Glomerular endothelial cell (primary cell): ENCODE measurements at places on chromosomes 3 and 15. TPM values are rescaled to one million over a fixed set of nuclear protein-coding genes. Genes with fewer than 3 reads are reported as not detected.

FGF12 gene
- total RNA-seq: 2.1 and 6.4 TPM in 2 replicates

MKRN3 gene
- total RNA-seq: 0.41 and 0.58 TPM in 2 replicates

PFKFB4 gene
- 6.5 and 10.7 TPM in 2 replicates for total RNA-seq

FEZF2 gene
- total RNA-seq: not detected in 2 replicates

CPA3 gene
- 4.4 TPM in 1 of 2 replicates, not detected in the other for total RNA-seq

SPATA12 gene
- total RNA-seq: 0.15 and 0.18 TPM in 2 replicates

ARHGEF26 gene
- 0.92 and 4.6 TPM in 2 replicates for total RNA-seq

MLF1 gene
- 11.8 and 12.2 TPM in 2 replicates for total RNA-seq

HHLA2 gene
- not detected in 2 replicates for total RNA-seq

MYD88 gene
- 45.6 and 63.4 TPM in 2 replicates for total RNA-seq

SHQ1 gene
- 12.4 TPM in 2 replicates for total RNA-seq

RLBP1 gene
- not detected in 2 replicates for total RNA-seq

KBTBD12 gene
- not detected in 2 replicates for total RNA-seq

ISLR gene
- 0.39 and 0.47 TPM in 2 replicates for total RNA-seq

VIPR1 gene
- total RNA-seq: 1.4 and 6.9 TPM in 2 replicates

CDHR4 gene
- total RNA-seq: not detected in 2 replicates

SMAD6 gene
- total RNA-seq: 4.7 and 15.6 TPM in 2 replicates

CATSPER2 gene
- 0.10 and 0.29 TPM in 2 replicates for total RNA-seq

SCAMP5 gene
- 27.2 and 32.6 TPM in 2 replicates for total RNA-seq

SNURF gene
- 2.6 and 2.8 TPM in 2 replicates for total RNA-seq

ZNF660 gene
- total RNA-seq: 0.63 and 0.88 TPM in 2 replicates

MED12L gene
- total RNA-seq: 0.05 and 0.29 TPM in 2 replicates

FAM81A gene
- total RNA-seq: 0.41 TPM in 1 of 2 replicates, not detected in the other

DAZL gene
- not detected in 2 replicates for total RNA-seq

LRRK1 gene
- 11.2 and 14.7 TPM in 2 replicates for total RNA-seq

HTR3E gene
- total RNA-seq: not detected in 2 replicates

SNX22 gene
- 0.64 TPM in 1 of 2 replicates, not detected in the other for total RNA-seq
